ENCODE measurements at places on chromosomes 6 and 20.

DNA sequence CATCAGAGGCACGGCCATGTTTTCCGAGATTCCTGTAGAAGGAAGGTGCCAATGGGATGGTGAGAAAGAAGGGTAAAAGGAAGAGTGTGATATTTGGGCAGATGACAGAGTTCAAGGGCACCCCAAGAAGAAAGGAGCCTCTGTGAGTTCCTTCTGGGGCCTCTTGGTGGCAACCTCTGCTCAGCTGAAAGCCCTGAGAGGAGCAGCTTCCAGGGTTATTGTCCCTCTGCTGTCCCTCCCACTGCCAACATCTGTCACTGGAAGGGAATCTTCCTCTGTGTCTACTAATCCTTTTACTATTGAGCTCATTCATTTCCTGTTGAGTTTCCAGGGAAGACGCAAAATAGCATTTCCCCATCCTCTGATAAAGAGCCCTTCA, 40.0 kb upstream of the KCNK16 start:
- no peak for DNase-seq

DNA sequence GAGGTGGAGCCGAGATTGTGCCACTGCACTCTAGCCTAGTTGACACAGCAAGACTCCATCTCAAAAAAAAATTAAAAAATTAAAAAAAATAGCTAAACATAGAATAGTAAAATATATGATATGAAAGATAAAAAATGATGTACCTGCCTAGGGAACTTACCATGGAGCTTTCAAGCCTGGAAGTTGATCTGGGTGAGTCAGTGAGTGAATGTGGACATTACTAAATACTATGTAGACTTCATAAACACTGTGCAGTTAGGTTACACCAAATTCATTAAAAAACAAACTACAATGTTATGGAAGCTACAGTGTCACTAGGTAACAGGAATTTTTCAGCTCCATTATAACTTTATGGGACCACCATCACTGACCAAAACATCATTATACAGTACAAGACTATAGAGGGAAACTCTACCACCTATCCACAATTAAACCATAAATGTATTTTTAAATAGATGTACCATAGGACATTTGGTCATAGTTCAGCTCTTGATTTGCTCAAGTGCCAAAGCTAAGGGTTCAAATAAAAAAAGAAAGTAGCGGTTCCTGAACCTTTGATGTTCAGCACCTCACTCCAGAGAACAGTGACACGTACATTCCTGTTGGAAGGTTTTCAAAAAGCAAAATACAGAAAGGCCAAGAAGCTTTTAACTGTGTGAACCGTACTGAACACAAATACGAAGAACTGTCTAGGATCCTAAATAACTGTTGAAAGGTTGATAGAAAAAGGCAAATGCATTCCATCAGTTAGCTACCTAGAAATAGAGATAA, 52.4 kb upstream of the SPDEF start:
- DNase-seq, result no peak

- peak; percentile 20 for DNase-seq
Observed at GRCh38 chr6:68975064-68975463, 340.0 kb downstream of the ADGRB3 start.

- DNase-seq, result no peak
Observed at GRCh38 chr20:19924255-19924654, 92.9 kb upstream of the NAA20 start.

- DNase-seq, result no peak
Observed at GRCh38 chr6:158642097-158642601, 2.4 kb downstream of the DYNLT1 start.

DNA sequence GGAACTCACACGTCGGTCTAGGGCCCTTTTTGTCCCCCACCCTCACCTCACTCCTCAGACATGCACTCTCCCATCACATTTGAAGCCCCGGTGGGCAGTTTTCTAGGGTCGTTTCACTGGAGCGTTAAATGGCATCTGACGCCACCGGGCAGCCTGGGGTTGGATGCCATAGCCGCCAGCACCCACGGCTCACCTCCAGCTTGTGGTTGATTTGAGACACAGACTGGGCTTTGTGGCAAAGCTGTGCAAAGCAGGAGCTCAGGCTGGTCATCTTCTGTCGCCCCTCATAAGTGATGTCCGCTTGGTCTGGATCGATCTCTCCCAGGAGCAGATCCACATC, 530 bp downstream of the GOPC start:
- no peak for DNase-seq

DNA sequence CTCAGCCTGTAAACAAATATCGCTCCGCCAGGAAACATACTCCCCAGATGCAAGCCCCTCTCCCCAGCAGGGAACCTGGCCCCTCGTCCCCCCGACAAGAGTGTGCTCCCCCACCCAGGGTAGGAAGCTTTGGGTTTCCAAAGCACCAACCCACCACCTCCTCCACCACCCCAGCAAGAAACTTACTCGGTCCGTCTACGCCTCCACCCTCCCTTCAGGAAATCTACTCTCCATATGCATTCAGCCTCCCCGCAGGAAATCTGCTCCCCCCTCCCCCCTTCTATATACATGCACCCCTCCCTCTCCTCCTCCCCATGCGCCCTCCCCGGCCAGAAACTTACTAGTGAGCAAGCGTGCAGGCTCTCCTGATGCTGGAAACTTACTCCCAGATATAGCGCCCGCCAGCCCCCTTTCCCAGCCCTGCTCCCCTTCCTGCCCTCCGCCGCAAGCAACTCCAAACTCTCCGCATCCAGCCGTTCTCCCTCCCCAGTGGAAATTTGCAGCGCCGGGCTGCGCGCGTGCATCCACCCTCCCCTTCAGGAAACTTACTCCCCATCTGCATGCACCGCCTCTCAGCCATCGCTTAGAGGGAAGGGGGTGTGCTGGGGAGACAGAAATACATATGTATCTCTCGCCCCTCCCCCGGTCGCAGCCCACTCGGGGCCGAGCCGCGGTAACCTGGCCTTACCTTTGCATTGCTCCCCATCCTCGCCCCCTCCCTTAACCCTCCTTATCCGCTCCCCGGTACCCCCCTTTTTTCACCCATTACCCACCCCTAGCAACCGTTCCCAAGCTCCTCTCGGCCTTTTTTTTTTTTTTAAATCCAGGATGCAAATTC, at the start of gene TRERF1:
TRERF1 (minus strand) TSS at position 594 of the 838 bp plus-strand sequence. CDS start 182,336 bp downstream, outside the sequence.
- peak; percentile 86 for DNase-seq

GRCh38 chr6:48765352-48765961, 654.5 kb upstream of the PTCHD4 start:
- peak; percentile 26 for DNase-seq

- no peak for DNase-seq
Observed at GRCh38 chr20:38924718-38925117, 1.5 kb upstream of the FAM83D start.

DNA sequence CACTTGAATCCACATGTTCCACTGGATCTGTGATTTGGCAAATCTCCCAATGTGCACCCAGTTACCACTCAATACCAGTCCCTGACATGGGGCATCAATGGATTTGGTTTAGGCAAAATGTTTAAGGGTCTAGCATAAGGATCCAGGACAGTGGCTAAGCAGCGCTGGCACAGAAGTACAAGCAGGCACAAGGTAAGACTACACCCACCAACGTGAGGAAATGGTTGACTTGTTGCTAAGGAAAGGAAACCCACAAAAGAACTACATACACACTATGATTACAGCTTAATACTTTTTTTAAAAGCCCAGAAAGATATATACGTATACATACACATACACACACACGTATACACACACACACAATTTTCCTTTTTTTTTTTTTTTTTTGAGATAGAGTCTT, 79.0 kb downstream of the DNAAF9 start:
- no peak for DNase-seq

- no peak for DNase-seq
Observed at GRCh38 chr6:126195625-126196236, 144.2 kb upstream of the CENPW start.

DNA sequence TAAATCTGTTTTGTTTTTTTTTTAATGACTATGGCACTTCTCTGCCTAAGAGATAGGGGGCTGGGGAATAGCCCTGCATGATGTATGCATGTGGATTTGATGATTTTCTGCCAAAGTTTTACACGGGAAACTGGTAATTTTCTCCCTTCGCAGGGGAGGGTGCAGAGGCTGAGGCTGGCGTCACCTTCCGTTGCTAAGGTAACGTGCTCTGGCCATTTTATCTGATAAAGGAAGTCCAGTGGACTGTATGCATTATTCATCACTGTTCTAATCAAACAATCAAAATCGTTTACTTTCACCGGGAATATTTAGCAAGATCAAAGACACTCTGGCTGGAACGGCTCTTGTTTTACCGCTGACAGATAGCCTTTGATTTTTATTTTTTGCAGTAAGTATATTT, 789 bp downstream of the PHACTR1 start:
- DNase-seq, result no peak

GRCh38 chr6:17100806-17101205, 1.0 kb upstream of the STMND1 start:
- DNase-seq, result no peak

DNA sequence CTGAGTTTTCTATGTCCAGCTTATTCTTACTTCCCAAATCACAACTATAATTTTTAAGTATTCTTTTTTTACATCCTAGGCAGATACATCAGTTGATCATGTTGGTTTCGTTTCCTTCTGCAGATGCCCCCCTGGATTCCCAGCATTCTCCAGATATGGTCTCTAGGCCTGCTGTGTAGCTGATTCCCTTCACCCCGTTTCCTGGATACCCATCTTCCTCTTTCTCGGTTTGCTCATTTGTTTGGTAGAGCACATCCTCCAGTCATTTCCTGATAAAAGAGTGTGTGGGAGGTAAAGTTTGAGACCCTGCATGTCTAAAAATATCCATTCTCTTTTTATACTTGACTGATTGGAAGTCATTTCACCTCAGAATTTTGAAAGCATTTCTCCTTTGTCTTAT, 66.4 kb downstream of the ANKS1A start:
- DNase-seq, result no peak

DNA sequence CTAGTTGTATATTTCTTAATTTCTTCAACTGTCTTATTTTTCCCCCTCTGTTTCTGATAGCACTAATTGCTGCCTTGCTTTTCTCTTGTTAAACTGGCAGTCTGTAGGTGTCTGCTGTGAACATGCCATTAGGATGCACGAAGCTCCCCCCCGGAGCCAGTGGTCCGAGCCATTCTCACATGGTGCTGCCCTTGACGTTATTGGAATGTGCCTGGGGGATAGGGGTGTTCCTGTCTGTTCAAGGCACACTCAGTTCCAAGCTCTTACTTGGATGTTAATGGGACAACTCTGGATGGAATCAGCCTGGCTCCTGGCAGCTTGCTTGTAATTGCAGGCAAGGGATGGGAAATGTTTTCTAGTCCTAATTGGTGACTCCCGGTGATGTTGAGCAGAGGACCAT, 68.4 kb downstream of the RREB1 start:
- DNase-seq, result no peak

DNA sequence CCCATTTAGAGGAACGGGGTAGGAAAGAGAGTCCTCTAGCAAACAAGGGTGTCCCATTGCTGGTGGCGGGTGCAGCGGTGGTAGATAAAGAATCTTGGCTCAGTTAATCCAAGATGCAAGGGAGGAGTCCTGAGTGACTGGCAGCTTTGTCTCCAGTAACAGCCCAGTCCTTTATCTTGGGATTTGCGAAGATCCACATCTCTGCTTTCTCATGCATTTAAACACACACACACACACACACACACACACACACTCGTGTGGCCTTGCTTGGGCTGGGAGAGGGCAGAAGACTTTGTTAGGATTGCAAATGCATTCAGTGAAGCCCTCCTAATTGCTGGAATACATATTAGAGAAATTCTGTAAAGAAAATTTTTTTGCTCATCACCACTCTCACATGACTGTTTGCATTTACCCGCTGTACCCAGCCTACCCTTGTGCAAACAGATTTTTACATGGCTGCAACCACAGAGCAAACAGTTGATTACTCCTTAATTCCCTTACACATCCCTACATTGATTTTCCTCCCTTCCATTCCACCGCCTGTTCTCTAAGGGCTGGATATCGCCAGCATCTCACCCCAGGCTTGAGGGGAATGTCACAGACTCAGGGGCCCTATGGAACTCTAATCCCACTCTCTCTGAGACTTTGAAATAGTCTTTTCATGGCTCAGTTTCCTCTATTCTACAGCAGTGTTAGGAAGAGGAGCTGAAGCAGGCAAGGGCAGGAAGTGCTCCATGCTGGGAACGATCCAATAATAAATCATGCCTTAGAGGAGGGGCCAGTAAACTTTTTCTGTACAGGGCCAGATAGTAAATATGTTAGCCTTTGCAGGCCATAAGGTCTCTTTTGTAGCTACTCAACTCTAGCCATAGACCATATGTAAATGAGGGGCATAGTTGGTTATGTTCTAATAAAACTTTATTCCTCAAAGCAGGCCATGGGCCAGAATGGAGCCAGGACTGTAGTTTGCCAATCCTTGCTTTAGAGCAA, 3.5 kb downstream of the C6orf132 start:
- no peak for DNase-seq

DNA sequence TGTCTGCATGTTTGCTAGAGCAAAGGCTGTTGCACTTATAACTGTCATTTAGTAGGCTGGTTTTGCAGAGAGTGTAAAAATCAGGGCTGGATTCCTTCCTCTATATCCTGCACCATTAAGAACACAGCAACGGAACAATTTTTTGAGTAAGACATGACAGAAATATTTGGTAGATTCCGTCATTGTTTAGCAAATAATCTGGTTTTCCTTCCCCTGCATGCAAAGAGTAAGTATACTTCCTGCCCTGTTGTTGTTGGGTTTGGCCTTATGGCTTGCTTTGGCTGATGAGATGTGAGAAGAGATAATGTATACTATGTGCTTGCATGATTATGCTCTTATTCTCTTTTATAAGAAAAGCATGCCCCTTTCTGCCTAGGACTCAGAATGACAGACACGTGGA, 23.8 kb downstream of the MANEA start:
- DNase-seq, result no peak

DNA sequence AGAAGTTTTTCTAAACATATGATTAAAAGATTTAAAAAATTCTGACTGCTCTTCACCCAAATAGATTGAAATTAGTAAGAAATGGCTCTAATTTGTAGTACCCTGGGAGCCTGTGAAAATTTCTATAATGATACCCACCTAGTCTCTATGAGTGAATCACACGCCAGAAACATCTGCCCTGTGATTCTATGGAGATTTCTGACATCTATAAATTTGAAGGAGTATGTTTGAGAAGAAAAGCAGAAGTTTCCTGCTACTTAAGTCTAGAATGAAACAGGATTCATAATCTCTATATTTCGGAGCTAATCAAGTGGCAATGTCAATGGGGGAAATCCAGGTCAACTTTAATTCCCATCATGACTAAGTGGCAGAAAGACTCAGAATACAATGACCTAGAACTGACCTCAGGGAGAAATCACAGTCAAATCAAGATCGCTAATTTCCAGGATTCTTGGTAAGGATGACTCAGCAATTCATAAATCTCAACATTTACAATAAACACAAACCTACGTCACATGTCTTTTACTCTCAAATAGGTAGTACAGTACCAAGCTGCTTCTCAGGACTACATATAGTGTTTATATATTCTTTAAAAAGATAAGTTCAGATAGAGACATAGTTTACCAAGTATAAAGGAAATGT, 186.2 kb upstream of the TNFAIP3 start:
- no peak for DNase-seq

DNA sequence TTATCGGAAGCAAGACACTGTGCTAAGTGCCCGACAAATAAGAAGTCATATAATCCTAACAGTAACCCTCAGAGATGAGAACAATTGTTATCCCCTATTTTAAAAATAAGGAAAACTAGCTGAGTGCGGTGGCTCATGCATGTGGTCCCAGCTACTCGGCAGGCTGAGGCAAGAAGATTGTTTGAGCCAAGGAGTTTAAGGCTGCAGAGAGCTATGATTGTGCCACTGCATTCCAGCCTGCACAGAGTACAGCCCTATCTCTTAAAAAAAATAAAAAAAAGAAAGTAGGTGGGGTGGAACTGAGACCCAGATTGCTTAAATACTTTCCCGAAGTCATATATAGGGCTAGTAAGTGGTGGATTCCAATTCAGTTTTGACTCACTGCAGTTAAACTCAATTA, 84.7 kb downstream of the UST start:
- no peak for DNase-seq
